ENCODE measurements at places on chromosomes 4 and X.

- DNase-seq, result no peak
Observed at GRCh38 chr4:121336706-121337105, 44.1 kb downstream of the QRFPR start.

DNA sequence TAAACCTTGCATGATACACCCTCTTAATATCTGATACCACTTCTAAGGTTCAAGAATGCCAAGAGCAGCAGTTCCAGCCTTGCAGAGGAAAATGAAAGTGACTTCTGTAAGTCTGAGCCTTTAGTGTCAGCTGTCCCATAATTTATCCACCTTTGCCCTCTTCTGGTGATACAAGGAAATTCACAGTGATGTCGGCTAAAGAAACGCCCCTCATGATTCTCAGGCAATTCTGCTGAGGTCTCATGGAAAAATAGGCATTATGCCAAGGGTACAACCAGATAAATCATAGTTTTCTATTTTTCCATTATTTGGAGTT is 172.2 kb upstream of the CXCL13 start:
- no peak for DNase-seq

DNA sequence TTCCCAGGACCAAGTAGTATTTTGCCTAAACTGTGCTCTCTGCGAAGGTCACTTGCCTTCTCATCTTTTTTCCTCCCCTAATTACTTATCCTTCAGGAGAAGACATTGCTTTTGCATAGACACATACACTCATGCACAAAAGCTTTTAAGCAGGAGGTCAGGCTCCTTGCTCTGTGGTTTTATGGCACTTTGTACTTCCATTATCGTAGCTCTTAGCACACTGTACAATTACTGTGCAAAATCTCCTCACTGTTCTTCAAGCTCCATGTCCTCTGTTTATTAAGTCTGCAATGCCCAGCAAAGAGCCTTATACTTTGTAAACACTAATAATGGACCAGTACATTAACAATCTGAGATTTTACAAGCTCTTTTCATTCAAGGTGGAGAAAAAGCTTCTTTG is 188.4 kb upstream of the GNPDA2 start:
- DNase-seq, result no peak

DNA sequence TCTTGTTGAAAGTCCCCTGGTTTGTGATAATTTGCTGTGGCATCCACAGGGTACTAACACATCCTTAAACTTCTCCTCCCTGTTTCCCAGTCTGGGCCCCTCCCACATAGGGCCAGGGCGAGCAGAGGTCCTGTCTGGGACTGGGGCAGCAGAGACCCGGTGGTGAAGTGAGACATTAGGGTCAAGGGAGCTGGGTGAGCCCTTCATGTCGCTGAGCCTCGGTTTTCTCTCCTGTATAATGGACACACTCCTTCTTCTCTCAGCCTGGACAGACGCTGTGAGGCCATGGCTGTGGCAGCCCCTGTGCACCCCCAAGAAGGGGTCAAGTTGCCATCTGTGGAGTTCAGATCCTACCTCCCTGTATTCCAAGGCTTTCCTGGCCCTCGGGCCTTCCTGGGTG is 33.0 kb upstream of the HMX1 start:
- no peak for DNase-seq

- DNase-seq, result no peak
Observed at GRCh38 chr4:165668694-165669093, 204.3 kb upstream of the TLL1 start.

DNA sequence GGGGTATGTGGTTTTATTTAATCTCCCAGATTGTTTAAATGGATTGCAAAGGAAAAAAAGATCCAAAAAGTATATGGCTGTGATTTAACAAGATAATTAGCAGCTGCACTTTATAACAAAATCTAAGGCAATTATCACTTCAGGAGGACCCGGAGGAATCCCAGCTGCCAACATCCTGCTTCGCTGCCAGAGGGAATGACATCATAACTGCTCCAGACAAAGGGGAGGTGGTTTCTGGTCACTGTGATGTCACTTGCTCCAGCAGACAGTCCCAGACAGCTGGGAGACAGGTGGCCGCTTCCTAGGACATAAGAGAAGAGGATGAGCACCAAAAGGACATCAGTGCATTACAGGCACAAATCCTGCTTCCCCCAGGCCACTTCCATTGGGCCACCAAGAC is 371.0 kb downstream of the BCOR start:
- no peak for DNase-seq

DNA sequence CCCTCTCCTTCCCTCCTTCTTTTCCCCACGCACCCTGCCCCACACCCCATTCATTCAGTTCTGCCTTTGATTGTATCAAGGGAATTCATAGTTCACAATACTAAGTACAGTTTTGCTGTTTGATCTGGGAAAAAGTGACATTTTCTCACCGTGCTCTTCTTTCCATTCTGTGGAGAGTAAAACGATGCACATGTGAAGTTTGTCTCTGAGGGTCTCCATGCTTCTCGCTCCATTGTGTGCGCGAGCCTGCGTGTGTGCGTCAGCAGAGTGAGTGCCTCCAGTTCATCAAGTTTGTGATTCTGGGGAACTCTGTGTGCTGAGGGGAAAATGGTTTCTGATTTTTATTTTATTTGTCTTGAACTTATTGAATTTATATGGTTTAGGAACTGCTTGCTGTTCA is 1.9 kb downstream of the STK26 start:
- no peak for DNase-seq

DNA sequence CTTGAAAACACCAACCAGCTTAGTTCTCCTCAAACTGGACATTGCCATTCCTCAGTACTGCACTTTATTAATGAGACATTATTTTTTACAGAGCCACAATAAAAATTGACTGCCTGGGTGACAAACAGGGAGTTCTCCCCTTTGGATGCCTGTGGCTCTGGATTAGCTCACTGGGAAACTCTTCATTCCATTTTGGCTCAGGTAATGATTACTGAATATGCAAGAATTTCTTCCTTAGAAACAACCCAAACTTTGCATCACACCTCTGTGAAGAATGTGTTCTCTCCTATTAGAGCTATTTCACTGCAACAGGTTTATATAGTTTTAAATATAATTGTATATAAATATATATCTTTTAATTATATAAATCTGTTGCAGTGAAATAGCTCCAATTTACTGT is 2065.8 kb downstream of the ARAP2 start:
- no peak for DNase-seq

GRCh38 chrX:46587158-46587557 is 13.6 kb downstream of the CHST7 start:
- DNase-seq, result no peak

GRCh38 chrX:27968878-27969277 is 12.4 kb downstream of the DCAF8L1 start:
- no peak for DNase-seq

DNA sequence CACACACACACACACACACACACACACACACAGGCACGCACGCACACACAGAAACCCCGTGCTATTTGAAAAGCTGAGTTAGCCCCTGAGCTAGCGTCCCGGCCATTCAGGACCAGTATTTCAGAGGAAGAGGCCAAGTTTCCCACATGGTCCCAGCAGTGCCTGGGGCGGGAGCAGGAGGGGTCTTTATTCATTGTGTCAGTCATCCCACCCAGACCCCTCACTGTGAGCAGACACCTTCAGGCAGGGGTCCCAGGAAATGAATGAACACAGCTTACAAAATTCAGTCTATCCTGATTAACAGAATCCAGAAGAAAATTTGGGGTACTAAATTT is 58.1 kb downstream of the ZFYVE28 start:
- no peak for DNase-seq
